EL (cell line): ENCODE measurements at places on chromosomes 5 and 9.

GRCh38 chr5:52989025-52989780 is at the start of gene ITGA2:
TSS of gene ITGA2 (plus strand) at chr5:52989352. CDS start at chr5:52989469, 117 bp downstream.
- DNase-seq, result peak; percentile 65

GRCh38 chr5:160018945-160019625 is 10.1 kb downstream of the TTC1 start:
- DNase-seq, result no peak

GRCh38 chr5:11040345-11040744 is 279.3 kb upstream of the DAP start:
- no peak for DNase-seq

- no peak for DNase-seq
These were observed 64.6 kb downstream of the PSMB7 start for GRCh38 chr9:124350494-124351263.

DNA sequence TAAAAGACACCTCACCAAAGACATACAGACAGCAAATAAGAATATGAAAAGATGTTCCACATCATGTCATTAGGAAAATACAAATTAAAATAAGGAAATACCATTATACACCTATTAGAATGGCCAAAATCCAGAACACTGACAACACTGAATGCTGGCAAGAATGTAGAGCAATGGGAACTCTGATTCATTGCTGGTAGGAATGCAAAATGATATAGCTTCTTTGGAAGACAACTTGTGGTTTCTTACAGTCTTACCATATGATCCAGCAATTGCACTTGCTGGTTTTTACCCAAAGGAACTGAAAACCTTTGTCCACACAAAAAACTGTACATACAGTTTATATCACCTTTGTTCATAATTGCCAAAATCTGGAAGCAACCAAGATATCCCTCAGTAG is 6.5 kb downstream of the TMEM161B start:
- peak; percentile 25 for DNase-seq

DNA sequence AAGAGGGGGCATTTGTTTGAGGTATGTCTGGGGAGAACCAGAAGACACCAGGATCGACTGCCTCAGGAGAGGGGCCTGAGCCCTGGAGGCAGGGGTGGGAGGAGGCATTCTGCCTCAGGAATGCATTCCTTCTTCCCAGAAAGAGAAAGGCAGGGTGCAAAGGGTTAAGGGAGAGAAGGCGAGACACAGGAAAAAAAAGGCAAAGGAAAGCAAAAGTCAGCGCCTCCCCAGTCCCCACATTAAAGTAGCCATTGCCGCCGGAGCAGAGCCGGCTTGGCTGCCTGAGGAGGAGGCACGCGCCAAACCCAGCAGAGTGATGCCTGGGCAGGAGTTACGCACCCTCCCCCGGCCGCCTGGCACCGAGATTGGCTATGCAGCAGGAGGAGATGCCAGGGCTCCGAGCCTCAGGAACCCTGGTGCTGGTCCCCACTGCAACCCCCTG is 123.8 kb upstream of the PHYKPL start:
- no peak for DNase-seq

DNA sequence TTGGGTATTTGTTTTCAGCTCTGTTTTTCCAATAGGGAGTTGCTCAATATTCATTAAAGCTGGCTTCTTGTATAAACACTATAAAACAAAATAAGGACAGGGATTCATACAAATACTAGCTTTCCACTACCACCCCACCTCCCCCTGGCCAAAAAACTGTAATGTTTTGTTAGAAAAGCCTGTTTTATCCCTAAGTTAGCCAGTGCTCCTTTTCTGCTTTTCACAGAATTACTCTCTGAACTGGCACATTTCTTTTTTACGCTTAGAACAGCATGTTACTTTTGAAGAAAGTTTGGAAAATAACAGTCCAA is 147.4 kb upstream of the DMRT1 start:
- DNase-seq, result no peak

DNA sequence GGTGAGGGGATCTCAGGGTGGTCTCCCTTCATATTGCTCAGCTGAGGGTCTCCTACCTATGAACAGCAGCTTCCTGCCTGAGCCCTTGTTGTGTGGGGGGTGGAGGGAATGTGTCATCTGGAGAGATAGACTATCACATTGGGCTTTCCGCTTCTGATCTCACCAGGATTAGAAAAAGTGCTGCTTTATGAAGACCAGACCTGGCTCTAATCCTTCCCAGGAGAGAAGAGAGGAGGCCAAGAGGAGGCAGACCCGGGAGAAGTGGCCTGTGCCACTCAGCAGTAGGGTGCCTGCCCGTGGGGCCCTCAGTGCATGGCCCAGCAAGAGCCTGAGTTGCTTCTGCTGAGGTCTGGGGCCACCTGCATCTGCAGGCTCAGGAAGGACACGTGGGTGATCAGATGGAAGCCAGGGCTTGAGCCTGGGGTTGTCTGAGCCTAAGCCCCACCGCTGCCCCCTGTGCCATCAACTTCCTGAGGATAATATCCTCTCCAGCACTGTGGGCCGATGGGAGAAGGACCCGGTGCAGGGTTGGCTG is 22.1 kb upstream of the COL5A1 start:
- no peak for DNase-seq

- peak; percentile 54 for DNase-seq
These were observed 616 bp downstream of the RNF130 start for GRCh38 chr5:180070756-180071530.

GRCh38 chr5:72597456-72597948 is 90.3 kb upstream of the ZNF366 start:
- DNase-seq, result peak; percentile 88

DNA sequence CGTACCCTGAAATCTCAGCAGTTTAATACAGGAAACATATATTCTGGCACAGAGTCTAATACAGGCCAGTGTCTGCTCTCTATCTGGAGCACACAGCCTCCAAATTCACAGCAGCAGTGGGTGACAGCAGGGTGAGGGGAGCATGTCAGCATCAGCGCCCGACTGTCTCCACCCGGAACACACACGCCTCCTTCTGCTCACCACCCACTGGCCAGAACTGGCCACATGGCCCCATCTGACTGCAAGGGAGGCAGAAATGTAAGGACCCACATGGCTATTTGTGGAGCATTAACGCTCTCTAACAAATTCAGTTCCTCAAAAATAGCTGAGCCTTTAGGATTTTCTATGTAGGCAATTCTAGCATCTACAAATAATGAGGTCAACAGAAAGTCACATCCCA is 24.6 kb downstream of the UBE2QL1 start:
- DNase-seq, result no peak

DNA sequence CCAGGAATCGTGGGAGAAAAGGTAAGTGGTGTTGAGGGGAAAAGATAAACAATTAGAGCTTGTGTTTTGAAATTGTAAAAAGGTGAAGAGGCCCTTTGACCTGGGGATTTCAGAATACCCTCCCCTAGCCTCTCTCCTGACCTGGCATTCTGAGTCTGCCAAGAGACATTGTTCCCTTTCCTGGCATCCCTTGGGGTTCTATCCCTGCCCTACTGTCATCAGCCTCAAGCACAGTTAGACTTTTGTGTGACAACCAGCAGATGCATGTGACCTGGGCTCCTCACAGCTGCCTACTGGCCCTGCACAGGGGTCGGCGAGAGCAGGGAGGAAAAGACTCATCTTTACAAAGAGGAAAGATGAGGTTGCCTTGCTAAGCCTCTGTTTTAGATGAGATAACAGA is 72.2 kb upstream of the ORM1 start:
- DNase-seq, result no peak

DNA sequence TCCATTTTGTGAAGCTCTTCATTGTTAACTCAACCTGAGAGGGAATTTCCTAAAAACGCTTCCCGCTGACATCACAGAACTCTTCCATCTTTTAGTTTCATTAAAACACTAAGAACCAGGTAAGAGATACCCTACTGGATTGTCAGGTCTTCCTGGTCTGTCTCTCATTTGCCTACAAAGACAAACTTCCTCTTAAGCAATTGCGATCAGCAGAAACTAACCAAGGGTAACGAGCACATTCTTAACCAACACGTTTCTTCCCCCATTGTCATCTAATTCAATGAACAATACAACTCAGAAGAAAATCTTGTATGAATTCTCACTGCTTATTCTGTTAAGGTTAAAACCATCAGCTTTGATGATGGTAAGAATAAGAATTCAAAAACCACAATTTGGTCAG is 6.6 kb downstream of the FBXW11 start:
- no peak for DNase-seq

DNA sequence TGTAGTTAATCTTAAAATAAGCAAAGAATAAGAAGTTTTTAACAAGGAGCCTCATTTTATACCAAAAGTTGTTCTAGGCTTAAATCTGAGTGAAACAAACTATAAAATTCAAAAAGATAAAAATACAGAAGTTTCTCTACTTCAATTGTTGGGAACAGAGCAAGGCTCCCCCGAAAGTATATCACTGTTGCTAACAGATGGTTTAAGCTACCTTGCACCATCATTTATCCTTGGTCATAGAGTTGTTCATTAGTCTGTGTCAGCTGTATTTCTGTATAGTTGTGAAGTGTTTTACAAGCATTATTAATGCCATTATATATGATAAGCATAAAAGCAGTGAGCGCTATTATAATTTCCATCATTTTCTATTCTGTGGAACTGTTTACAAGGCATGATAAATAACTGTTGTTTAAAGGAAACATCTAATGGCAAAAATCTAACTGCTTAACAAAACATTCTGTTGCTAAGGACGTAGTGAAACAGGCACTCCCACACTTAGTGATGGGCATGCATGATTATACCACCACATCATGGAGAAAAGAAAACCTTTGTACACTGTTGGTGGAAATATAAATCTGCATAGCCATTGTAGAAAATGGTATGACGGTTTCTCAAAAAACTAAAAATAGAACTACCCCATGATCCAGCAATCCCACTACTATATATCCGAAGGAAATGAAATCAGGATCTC is 23.3 kb upstream of the ACO1 start:
- DNase-seq, result no peak

- DNase-seq, result no peak
These were observed 74.7 kb downstream of the FCHO2 start for GRCh38 chr5:73030531-73030930.

GRCh38 chr5:125492977-125493376 is 746.5 kb upstream of the ZNF608 start:
- no peak for DNase-seq

GRCh38 chr5:95956021-95956899 is 5.4 kb downstream of the ELL2 start:
- DNase-seq, result peak; percentile 41
